CD8-positive, alpha-beta memory T cell (primary cell): ENCODE measurements at places on chromosomes 12 and 14. TPM values are rescaled to one million over a fixed set of nuclear protein-coding genes. Genes with fewer than 3 reads are reported as not detected.

Gene LRRIQ1
- total RNA-seq, result 0.07 TPM

DNA sequence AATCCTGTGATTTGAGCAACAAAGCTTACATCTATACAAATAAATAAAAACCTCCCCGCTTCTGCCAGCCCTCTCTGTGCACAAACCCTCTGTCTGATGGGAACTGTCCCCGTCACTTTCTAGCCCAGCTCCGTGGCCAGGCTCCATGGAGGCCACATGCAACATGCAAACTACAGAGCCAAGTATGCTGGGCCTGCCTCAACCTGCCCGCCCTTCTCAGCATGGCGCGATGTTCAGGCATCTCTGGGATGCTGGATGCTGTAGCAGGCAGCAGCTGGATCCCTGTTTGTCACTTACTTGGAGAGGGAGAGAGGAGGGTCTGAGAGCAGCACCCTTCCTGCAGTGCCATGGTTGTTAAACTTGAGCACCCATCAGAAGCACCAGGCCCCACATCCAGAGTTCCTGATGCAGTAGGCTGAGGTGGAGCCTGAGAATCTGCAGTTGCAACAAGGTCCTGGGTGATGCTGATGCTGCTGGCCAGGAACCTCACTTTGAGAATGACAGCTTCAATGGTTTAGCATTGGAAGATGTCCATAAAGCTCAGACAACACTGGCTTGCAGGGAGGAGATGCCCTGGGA, 32.4 kb downstream of the CLMN start:
- no peak for DNase-seq

DNA sequence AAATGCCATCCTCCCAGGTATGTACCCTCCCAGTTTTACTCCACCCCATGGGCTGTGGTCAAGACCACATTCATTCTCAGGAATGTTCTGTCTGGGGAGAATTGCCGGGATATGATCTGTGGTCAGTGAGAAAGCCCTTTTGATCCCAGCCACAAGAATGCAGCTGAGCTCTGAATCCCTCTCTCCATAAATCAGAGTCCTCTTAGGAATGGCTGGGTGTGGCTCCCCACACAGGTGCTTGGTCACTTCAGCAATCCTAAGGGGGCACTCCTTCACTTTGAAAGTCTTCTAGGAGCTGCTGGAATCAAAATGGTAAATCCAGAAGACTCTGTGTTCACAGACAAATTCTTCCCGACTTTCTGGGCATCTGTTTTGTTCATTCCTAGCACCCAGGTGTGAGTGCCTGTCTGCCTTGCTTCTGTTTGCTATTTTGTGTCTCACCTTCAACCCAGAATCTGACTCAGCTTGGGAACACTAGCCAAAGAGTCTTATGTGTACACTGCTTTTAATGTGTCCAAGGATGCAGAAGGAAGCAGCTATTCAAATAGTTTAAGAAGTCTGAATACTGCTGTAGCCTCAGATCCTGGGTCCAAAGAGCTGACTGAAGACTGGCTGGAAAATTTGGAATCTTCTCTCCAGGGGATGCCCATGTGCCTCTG, 144.6 kb upstream of the CDKN3 start:
- no peak for DNase-seq

GRCh38 chr14:64060648-64061096, 207.9 kb downstream of the SYNE2 start:
- no peak for DNase-seq

GRCh38 chr14:96574171-96574632, 72.0 kb downstream of the PAPOLA start:
- no peak for DNase-seq

Gene SVOP
- total RNA-seq, result not detected

GRCh38 chr12:110023059-110023980, 24.1 kb downstream of the ANKRD13A start:
- no peak for DNase-seq

Gene TMEM121
- total RNA-seq, result 14.2 TPM

Gene WSCD2
- total RNA-seq, result not detected

GRCh38 chr14:28298156-28298555, 468.4 kb upstream of the FOXG1 start:
- no peak for DNase-seq

DNA sequence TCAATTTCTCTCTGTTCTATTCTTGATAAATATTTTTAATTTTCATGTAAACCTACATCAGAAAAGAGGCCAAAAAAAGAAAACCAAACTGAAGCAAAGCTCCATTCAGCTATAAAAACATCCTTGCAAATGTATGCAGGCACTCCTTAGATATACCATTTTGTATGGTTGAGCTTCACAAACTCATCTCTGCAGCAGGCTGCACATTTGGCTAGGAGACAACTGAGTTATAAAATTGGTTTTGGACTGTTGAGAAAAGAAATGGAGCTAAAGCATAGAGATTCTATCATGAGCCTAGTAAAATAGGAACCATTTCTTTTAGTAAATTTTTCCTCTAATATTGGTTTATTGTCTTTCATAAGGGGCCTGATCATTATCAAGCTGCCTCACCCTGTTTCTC, 156.4 kb downstream of the SYT1 start:
- no peak for DNase-seq

DNA sequence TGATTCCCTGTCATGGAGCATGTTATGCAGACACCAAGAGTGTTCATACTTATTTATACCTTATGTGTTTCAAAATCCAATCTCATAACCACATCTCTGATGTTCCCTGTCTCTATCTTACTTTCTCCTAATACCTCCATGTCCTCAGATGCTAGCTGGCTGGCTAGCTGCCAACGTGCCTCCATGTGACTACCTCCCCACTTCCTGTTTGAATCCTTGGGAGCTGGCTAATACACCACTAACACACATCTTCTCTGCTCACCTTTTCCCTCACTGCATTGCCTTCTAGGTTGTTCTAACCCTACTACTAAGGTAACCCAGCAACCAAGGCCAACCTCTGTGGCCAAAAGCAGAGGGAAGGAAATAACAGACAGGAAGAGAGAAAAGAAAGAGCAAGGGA, 27.3 kb downstream of the TTC5 start:
- DNase-seq, result no peak

GRCh38 chr12:72178871-72179270, 93.3 kb upstream of the TRHDE start:
- no peak for DNase-seq

Gene BLOC1S1
- 110 TPM for total RNA-seq

DNA sequence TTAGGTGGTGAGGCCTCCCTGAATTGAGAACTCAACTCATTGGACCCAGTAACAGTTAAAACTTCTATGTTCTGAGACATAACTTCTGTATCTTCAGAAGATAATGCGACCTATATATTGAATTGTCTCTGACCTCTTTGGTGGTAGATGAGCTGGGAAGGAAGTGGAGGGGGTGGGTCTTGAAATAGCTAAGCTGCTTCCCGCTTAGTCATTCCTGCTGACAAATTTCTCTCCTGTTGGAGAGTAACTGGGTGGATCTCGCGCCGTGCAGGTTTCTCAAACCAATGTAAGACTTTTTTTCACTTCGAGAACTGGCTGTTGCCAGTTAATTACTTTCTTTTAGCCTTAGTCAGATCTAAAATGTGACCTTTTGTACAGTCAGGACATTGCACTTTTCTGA, 100.8 kb downstream of the PPHLN1 start:
- DNase-seq, result no peak

GRCh38 chr12:105967038-105967776, 171.5 kb downstream of the NUAK1 start:
- no peak for DNase-seq

Gene MYF5
- not detected for total RNA-seq

DNA sequence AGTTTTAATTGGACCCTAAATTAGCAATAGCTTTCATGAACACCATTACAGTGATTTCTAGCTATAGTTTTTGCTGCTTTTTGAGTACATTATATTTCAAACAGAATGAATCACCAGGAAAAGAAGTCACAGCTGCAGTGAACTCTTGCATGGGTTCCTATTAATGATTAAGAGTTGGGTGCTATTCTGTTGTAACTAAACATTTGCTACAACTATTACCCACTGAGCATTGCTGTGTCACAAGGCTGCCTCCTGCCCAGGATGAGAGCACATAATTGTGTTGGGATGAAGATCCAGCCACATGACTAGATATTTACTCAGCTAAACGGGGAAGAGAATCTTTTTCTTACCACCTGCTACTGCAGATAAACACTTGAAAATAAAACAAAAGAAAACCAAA, 152.7 kb downstream of the GXYLT1 start:
- no peak for DNase-seq

Gene DNAJC22
- total RNA-seq, result not detected

- no peak for DNase-seq
Observed at GRCh38 chr14:59225281-59225680, 36.8 kb downstream of the DAAM1 start.

- no peak for DNase-seq
Observed at GRCh38 chr12:92973614-92974013, 44.5 kb upstream of the EEA1 start.

Gene SYT1
- total RNA-seq, result not detected

GRCh38 chr12:3571323-3571722, 80.3 kb downstream of the PRMT8 start:
- DNase-seq, result no peak
